ENCODE measurements at places on chromosomes 13 and 19. TPM values are rescaled to one million over a fixed set of nuclear protein-coding genes. Genes with fewer than 3 reads are reported as not detected.

VAV1 gene
- 4.6 TPM for total RNA-seq

GNA15 gene
- 5.4 TPM for total RNA-seq

TDRD3 gene
- 35.3 TPM for total RNA-seq

PODNL1 gene
- total RNA-seq, result not detected

ACP7 gene
- not detected for total RNA-seq

CEACAM8 gene
- not detected for total RNA-seq

IGFL4 gene
- total RNA-seq, result not detected

DNA sequence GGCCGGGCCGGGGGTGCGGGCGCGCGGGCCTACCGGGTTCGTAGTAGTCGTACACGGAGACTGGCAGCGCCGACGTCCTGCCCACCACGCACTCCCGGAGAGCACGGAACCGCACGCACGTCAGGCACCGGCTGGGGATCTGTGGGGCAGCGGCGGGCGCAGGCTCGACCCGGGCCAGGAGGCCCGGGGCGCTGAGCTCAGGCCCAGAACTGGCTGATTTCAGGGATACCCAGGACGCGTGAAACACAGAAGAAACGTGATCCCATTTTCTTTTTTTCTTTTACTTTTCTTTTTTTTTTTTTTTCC, 9.0 kb downstream of the F2RL3 start:
- no peak for DNase-seq
- H3K27ac ChIP-seq, result peak overlapping the region; percentile 86
- peaks cover 32% of the 10 kb centered on the region for H3K4me1 ChIP-seq
- H3K36me3 ChIP-seq, result no peaks in the 10 kb centered on the region
- H3K4me3 ChIP-seq, result peak overlapping the region; percentile 73

- H3K36me3 ChIP-seq, result no peaks in the 10 kb centered on the region
- no peak overlapping the region for H3K27ac ChIP-seq
- H3K27me3 ChIP-seq, result no peaks in the 10 kb centered on the region
- H3K4me3 ChIP-seq, result no peak overlapping the region
- no peak for DNase-seq
- peaks cover 20% of the 10 kb centered on the region for H3K4me1 ChIP-seq
Observed at GRCh38 chr13:59690857-59691500, 472.7 kb downstream of the DIAPH3 start.

- H3K27me3 ChIP-seq, result peaks cover 13% of the 10 kb centered on the region
- no peak overlapping the region for H3K27ac ChIP-seq
- no peaks in the 10 kb centered on the region for H3K36me3 ChIP-seq
- no peak overlapping the region for H3K4me3 ChIP-seq
- no peak for DNase-seq
Observed at GRCh38 chr19:13621413-13621812, 115.1 kb upstream of the CACNA1A start.

- no peak overlapping the region for H3K4me3 ChIP-seq
- no peaks in the 10 kb centered on the region for H3K36me3 ChIP-seq
Observed at GRCh38 chr13:44120849-44121755, 241.4 kb downstream of the LACC1 start.

- no peaks in the 10 kb centered on the region for H3K27me3 ChIP-seq
- no peak overlapping the region for H3K4me3 ChIP-seq
- peaks cover 8% of the 10 kb centered on the region for H3K4me1 ChIP-seq
Observed at GRCh38 chr19:7654401-7654800, 14.4 kb upstream of the RETN start.

DNA sequence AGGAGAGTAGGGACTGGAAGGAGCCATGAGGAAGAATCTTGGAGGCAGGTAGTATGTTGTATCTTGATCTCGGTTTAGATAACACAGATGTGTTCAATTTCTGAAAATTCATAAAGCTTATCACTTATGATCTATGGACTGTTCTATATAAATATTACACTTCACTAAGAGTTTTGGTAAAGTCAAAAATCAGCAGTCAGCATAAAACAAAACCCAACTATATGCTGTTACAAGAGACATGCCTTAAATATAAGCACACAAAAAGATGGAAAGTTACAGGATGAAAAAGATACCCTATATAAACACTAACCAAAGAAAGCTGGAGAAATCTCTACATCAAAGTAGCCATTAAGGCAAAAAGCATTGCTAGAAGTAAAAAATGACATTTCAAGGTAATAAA, 4.5 kb upstream of the KASH5 start:
- no peak overlapping the region for H3K4me3 ChIP-seq
- peaks cover 20% of the 10 kb centered on the region for H3K27me3 ChIP-seq
- no peak overlapping the region for H3K27ac ChIP-seq

GRCh38 chr19:51000981-51001380, 423 bp downstream of the KLK8 start:
- no peak for DNase-seq
- H3K36me3 ChIP-seq, result no peaks in the 10 kb centered on the region
- H3K27me3 ChIP-seq, result peaks cover 18% of the 10 kb centered on the region
- H3K27ac ChIP-seq, result no peak overlapping the region
- H3K4me1 ChIP-seq, result no peaks in the 10 kb centered on the region
- no peak overlapping the region for H3K4me3 ChIP-seq

- peaks cover 38% of the 10 kb centered on the region for H3K36me3 ChIP-seq
- peak overlapping the region; percentile 23 for H3K27ac ChIP-seq
- H3K4me1 ChIP-seq, result peaks cover 24% of the 10 kb centered on the region
- H3K4me3 ChIP-seq, result no peak overlapping the region
Observed at GRCh38 chr19:5893296-5893903, 10.2 kb downstream of the NDUFA11 start.

DNA sequence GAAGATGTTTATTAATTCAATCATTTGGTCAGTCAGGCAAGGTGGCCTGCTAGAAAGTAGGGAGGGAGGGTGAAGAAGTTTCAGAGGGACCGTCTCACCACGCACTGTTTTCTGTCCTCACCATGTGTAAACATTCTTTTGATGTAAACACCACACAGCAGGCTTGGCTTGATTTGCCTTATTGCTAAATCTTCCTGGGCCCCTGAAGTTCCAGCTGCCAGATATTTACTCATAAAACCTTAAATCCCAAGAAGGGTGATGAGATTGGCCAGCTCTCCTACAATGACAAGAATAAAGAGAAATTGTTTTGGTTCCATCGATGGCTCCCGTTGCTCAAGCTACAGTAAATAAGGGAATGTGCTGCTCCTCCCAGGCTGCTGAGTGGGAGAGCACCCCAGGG, 198.2 kb upstream of the TMTC4 start:
- peaks cover 9% of the 10 kb centered on the region for H3K27me3 ChIP-seq
- no peaks in the 10 kb centered on the region for H3K36me3 ChIP-seq
- DNase-seq, result no peak
- H3K27ac ChIP-seq, result no peak overlapping the region
- H3K4me3 ChIP-seq, result no peak overlapping the region
- H3K4me1 ChIP-seq, result no peaks in the 10 kb centered on the region

GRCh38 chr13:48624016-48624415, 29.7 kb upstream of the CYSLTR2 start:
- H3K4me1 ChIP-seq, result no peaks in the 10 kb centered on the region
- peak; percentile 26 for DNase-seq
- no peaks in the 10 kb centered on the region for H3K27me3 ChIP-seq
- no peak overlapping the region for H3K4me3 ChIP-seq

DNA sequence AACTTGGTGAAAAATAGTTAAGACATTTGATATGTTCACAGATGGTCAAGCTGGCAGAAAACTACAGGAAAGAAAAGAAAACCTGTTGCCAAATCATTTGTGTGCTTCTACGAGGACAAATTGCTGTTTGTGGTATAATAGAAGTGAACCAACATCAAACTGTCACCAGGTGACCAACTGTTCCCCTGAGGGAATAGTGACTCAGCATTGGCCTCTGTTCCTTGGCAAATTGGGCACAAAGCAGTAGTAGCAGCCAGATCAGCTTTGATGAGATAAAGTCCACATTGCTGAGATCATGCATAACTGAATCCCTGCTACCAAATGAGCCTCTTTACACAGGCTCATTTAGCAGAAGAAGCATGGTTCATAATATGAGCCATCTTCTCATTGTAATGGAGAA, 103.5 kb downstream of the POSTN start:
- H3K4me3 ChIP-seq, result no peak overlapping the region
- H3K36me3 ChIP-seq, result no peaks in the 10 kb centered on the region
- no peak overlapping the region for H3K27ac ChIP-seq
- no peak for DNase-seq
- H3K4me1 ChIP-seq, result no peaks in the 10 kb centered on the region
- H3K27me3 ChIP-seq, result no peaks in the 10 kb centered on the region

- no peaks in the 10 kb centered on the region for H3K36me3 ChIP-seq
- no peaks in the 10 kb centered on the region for H3K4me1 ChIP-seq
- DNase-seq, result peak; percentile 87
Observed at GRCh38 chr13:102968572-102969228, 97.5 kb downstream of the SLC10A2 start.

GRCh38 chr19:5953680-5954213, 24.2 kb downstream of the RANBP3 start:
- H3K4me1 ChIP-seq, result peaks cover 100% of the 10 kb centered on the region
- no peaks in the 10 kb centered on the region for H3K27me3 ChIP-seq
- DNase-seq, result no peak
- H3K27ac ChIP-seq, result peak overlapping the region; percentile 85

DNA sequence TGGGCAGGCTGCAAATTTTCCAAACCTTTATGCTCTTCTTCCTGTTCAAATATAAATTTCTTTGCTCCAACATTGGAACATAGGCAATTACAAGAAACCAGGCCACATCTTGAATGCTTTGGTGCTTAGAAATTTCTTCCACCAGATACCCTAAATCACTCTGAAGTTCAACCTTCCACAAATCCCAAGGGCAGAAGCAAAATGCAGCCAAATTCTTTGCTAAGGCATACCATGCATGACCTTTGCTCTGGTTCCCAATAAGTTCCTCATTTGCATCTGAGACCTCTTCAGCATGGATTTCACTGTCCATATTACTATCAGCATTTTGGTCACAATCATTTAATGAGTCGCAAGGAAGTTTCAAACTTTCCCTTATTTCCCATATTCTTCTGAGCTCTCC, 130.9 kb downstream of the DIAPH3 start:
- no peak overlapping the region for H3K27ac ChIP-seq
- no peak overlapping the region for H3K4me3 ChIP-seq
- H3K27me3 ChIP-seq, result no peaks in the 10 kb centered on the region
- no peaks in the 10 kb centered on the region for H3K36me3 ChIP-seq

DNA sequence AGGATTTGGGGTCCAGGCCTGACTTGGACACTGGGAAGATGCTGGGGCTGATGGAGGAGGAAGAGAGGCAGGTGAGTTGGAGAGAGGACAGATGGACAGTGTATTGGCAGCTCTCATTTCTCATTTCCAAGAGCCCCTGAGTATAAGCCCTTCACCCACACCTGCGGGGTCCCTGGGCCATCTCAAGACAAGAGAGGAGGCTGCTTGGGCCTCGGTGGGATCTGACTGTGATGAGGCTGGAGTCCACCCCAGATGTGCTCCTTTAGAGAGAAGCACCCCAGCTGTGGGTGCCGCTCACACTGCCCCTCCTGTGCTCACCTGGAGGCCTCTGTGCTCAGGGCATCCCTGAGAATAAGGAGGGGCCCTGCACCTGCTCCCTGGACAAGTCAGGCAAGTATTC, 3.7 kb downstream of the LILRA2 start:
- H3K4me3 ChIP-seq, result no peak overlapping the region
- DNase-seq, result peak; percentile 88
- H3K4me1 ChIP-seq, result no peaks in the 10 kb centered on the region
- H3K27ac ChIP-seq, result no peak overlapping the region
- no peaks in the 10 kb centered on the region for H3K36me3 ChIP-seq

- H3K27ac ChIP-seq, result peak overlapping the region; percentile 79
- peaks cover 96% of the 10 kb centered on the region for H3K4me1 ChIP-seq
- no peaks in the 10 kb centered on the region for H3K27me3 ChIP-seq
- no peak for DNase-seq
Observed at GRCh38 chr19:5966215-5966614, 11.7 kb downstream of the RANBP3 start.

All from esophagus muscularis mucosa (tissue), 4 donors.